Esophagus muscularis mucosa (tissue), 4 donors: ENCODE measurements at places on chromosomes 2 and 18. TPM values are rescaled to one million over a fixed set of nuclear protein-coding genes. Genes with fewer than 3 reads are reported as not detected.

GRCh38 chr2:11379558-11379957 is 35.1 kb upstream of the ROCK2 start:
- H3K36me3 ChIP-seq = no peaks in the 10 kb centered on the region
- peak overlapping the region; percentile 92 for H3K27ac ChIP-seq
- no peak overlapping the region for H3K4me3 ChIP-seq
- H3K27me3 ChIP-seq = no peaks in the 10 kb centered on the region
- peaks cover 55% of the 10 kb centered on the region for H3K4me1 ChIP-seq

GRCh38 chr2:237742191-237742590 is 56.4 kb upstream of the RBM44 start:
- H3K27me3 ChIP-seq = no peaks in the 10 kb centered on the region
- no peak for DNase-seq
- H3K4me3 ChIP-seq = no peak overlapping the region
- peak overlapping the region; percentile 72 for H3K27ac ChIP-seq
- H3K36me3 ChIP-seq = no peaks in the 10 kb centered on the region
- peaks cover 81% of the 10 kb centered on the region for H3K4me1 ChIP-seq

DNA sequence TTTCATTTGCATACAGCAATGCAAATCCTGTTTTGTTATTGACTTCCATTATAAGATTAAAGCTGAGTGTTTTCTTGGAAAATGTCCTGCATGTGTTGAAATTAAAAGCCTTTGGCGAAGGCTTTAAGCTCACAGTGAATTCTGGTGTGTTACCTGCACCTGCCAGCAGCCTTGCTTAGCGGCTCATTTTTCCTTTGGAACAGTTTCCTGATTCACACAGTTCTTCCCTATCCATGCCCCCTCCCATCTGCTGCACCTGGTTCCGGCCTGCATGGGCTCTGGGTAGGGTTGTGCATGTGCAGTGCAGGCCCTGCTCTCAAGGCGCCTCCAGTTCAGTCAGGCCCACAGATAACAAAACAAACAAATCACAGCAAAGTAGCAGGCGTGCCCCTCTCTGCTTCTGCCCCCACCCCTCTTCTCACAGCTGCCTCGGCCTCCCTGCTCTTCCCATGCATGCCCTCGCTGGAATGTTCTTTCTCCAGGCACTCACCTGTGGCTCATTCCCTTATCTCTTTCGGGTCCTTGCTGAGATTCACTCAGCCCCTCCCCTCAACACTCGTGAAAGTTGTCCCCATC is 15.8 kb downstream of the MTCL1 start:
- H3K36me3 ChIP-seq = no peaks in the 10 kb centered on the region
- H3K4me3 ChIP-seq = no peak overlapping the region
- H3K27ac ChIP-seq = no peak overlapping the region

The PTPN4 gene
- 39.9 TPM for total RNA-seq

The CCDC74A gene
- 8.2 TPM for total RNA-seq
